NCI-H2171 (cell line): ENCODE measurements at places on chromosomes 3 and 15.
A peak's percentile ranks its signal among the peaks of the same experiment; 100 is the strongest.

GRCh38 chr3:31980530-31981205 is 394 bp downstream of the OSBPL10 start:
- peak; percentile 11 for DNase-seq

DNA sequence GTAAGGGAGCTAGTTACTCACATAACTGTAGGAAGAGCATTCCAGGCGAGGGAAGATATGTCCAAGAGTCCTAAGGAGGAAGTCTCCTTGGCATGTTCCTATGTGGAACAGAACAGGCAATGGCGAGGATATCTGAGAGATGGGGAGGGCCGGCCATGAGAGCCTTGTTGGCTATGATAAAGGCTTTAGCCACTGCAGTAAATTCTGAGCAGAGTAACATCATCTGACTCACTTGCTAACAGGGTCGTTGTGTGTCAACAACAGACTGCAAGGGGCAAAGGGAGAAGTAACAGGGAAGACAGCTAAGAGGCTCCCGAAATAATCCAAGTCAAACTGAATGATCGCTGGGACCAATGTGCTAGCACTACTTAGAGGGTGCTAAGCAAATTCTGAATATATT is 21.6 kb downstream of the SFMBT1 start:
- DNase-seq: no peak

DNA sequence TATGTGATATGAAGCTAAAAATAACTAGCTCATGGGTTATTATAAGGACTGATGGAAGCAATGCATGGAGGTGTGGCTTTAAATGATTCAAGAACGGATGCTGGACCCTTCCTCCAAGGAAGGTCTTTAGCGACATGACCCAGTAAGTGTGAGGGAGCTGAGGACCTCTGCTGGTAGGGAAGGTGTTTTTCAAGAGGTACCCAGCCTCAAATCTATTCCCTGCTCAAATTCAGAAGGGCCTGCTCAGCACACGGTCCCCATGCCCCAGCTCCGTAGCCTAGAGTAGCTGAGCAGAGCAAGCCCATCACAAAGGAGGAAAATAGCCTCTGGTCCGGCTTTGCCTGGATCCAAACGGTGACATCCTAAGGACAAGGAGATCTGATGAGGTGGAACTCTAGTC is 266.2 kb upstream of the IGF1R start:
- DNase-seq: no peak

GRCh38 chr15:90016721-90017120 is 15.6 kb downstream of the ZNF710 start:
- no peak for DNase-seq

- DNase-seq: no peak
Observed at GRCh38 chr3:63926309-63926708, 14.1 kb upstream of the SCAANT1 start.

GRCh38 chr3:30091686-30092085 is 514.7 kb upstream of the TGFBR2 start:
- DNase-seq: no peak

- no peak for DNase-seq
Observed at GRCh38 chr3:47421741-47422649, 41.2 kb downstream of the PTPN23 start.

- DNase-seq: no peak
Observed at GRCh38 chr15:76217029-76217881, 94.0 kb downstream of the ETFA start.
